ENCODE measurements at places on chromosomes 16 and 17. TPM values are rescaled to one million over a fixed set of nuclear protein-coding genes. Genes with fewer than 3 reads are reported as not detected.

DNA sequence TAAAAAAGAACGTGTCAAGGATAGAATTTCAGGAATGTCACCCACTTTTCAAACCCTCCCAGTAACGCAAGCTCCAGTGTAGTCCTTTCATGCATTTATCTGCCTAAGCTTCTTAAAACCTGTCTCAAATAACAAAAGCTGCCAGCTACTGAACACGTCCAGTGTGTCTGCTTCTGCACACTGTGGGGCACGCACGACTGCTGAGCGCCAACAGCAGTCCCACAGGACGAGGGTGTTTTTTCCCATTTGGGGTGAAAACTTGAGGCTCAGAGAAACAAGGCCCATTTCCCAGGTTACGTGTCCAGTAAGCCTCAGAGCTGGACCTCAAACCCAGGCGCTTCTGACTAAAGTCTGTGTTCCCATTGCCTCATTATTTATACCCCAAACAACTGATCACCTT lies 17.2 kb downstream of the NTAN1 start:
- H3K4me3 ChIP-seq = no peak overlapping the region
- peaks cover 2% of the 10 kb centered on the region for H3K27me3 ChIP-seq
- peaks cover 7% of the 10 kb centered on the region for H3K4me1 ChIP-seq

- H3K4me1 ChIP-seq = no peaks in the 10 kb centered on the region
- no peak for DNase-seq
- H3K36me3 ChIP-seq = no peaks in the 10 kb centered on the region
- H3K27ac ChIP-seq = no peak overlapping the region
- peaks cover 2% of the 10 kb centered on the region for H3K27me3 ChIP-seq
- H3K4me3 ChIP-seq = no peak overlapping the region
Measured at GRCh38 chr16:58084635-58085034, 44.5 kb downstream of the CFAP20 start.

RASD1 gene
- 0.96 TPM for polyA plus RNA-seq

CHST5 gene
- not detected for polyA plus RNA-seq

DNA sequence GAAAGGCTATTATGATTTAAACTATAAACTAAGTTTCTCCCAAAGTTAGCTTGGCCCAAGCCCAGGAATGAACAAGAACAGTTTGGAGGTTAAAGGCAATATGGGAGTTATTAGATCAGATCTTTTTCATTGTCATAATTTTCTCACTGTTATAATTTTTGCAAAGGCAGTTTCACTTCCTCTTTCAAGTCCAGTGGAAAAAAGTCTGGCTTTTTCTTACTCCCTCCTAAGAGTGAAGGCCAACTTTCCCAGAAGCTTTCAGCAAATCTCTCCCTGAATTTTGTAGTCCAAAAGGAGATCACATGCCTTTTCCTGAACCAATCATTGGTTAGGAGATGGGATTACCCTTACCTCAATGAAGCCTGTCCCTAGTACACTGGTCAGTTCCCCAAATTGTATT lies 9.1 kb upstream of the BLMH start:
- no peaks in the 10 kb centered on the region for H3K36me3 ChIP-seq
- DNase-seq = no peak
- no peak overlapping the region for H3K27ac ChIP-seq
- H3K4me3 ChIP-seq = no peak overlapping the region
- peaks cover 2% of the 10 kb centered on the region for H3K27me3 ChIP-seq
- H3K4me1 ChIP-seq = no peaks in the 10 kb centered on the region

DNA sequence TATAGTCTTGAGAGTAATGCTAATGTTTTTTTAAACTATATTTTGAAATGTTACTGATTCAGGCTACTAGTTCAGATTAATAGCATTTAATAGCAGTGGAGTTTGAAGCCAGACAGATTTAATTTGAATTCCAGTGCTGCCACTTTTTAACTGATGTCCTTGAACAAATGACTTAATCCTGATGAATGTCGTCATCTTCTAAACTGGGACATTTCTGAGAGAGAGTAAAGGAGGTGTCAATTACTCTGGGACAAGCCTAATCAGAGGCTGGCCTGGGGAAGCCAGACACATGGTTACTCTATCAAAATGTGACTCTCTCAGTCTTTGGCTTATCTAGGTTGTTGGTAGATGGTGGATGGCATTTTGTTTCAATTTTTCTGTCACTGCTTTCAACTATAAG lies 246.7 kb downstream of the HS3ST3A1 start:
- no peaks in the 10 kb centered on the region for H3K27me3 ChIP-seq
- H3K27ac ChIP-seq = no peak overlapping the region
- no peak overlapping the region for H3K4me3 ChIP-seq
- H3K4me1 ChIP-seq = no peaks in the 10 kb centered on the region
- H3K36me3 ChIP-seq = no peaks in the 10 kb centered on the region

- peaks cover 39% of the 10 kb centered on the region for H3K4me1 ChIP-seq
- no peaks in the 10 kb centered on the region for H3K36me3 ChIP-seq
- H3K27me3 ChIP-seq = peaks cover 7% of the 10 kb centered on the region
- no peak for DNase-seq
- H3K27ac ChIP-seq = peak overlapping the region; percentile 78
Measured at GRCh38 chr16:57808589-57809228, 6.4 kb upstream of the KIFC3 start.

NRN1L gene
- polyA plus RNA-seq = not detected

DNA sequence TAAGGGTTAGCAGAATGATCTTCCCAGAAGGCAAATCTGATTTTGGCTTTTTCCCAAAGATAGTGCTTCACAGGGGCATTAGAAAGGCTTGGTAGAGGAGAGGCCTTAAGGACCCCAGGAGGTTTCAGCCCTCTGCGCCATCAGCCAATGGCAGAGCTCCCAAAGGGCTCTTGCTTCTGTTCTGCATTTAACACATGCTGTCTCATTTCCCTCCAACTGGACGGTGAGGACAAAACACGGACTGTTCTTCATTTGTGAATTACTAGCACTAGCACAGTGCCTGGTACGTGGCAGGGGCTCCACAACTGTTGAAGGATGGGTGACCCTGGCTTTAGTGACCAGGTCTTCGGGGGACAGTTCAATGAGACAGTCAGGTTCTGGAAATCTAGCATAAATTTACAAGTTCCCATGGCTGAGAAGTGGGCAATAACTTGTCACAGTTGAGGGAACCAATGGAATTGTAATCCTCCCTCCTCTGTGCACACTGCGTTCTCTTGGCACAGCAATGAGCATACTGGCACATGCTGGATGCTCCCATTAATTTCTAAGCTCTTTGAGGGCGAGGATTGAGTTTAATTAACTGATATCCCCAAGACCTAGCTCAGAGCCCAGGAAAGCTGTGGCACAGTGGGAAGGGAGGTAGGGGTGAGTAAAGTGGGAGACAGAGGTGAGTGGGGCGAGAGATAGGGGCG lies 45.4 kb downstream of the COG7 start:
- no peak overlapping the region for H3K4me3 ChIP-seq
- H3K27me3 ChIP-seq = no peaks in the 10 kb centered on the region
- no peak overlapping the region for H3K27ac ChIP-seq
- peaks cover 57% of the 10 kb centered on the region for H3K36me3 ChIP-seq
